ENCODE measurements at places on chromosomes 1 and 21.

GRCh38 chr1:162197041-162197531 lies 127.6 kb downstream of the NOS1AP start:
- DNase-seq = no peak

DNA sequence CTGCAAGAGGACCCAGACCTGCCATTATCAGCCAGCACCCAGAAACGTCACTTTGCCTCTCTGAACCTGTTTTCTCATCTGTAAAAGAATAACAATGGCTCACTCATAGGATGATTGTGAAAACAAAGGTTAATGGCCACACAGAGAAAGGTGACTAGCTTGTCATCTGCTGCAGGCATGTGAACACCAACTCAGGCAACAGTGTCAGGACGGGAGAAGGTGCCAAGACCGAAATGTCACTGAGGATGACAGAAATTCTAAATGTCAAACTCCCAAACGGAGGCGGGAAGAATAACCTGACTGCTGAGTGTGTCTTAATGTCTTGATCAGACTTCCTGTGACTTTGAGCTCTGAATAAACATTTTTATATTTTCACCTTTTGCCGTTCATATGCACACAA lies 10.3 kb downstream of the PADI4 start:
- no peak for DNase-seq

DNA sequence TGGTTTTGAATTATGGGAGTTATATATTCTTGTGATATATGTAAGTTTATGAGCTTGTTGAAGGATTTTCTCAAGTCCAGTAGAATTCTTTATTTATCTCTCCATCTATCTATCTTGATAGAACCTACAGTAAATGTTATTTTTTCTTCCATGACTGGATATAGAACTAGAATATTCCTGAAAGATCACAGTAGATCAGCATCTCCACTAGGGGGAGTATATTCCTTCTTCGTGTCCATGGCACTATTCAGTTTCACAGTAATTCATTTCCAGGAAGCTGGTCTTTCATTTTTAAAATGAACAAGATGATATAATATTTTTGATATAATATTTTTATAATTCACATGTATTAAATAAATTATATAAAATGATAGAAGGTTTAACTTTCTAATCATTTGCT lies 18.8 kb downstream of the TMPRSS15 start:
- DNase-seq = no peak

DNA sequence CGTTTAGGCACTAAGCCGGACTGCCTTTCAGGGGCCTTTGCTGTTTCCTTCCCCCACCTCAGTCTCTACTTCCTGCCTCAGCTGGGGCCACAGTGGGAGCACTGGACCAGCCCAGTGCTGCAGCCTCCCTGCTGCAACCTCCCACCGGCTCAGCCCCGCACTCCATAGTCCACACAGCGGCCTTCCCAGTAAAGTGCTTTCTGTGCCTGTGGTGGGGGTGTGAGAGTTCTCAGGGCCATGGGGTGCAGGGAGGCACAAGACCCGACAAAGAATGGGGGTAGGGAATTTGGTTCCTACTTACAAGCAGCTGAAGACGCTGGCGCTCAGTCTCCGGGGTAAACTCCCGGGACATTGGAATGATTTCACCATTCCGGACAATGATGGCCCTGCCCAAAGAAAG lies 3.5 kb downstream of the PPM1J start:
- no peak for DNase-seq

- DNase-seq = no peak
These were observed 8.1 kb downstream of the C1orf116 start for GRCh38 chr1:207024202-207025145.

DNA sequence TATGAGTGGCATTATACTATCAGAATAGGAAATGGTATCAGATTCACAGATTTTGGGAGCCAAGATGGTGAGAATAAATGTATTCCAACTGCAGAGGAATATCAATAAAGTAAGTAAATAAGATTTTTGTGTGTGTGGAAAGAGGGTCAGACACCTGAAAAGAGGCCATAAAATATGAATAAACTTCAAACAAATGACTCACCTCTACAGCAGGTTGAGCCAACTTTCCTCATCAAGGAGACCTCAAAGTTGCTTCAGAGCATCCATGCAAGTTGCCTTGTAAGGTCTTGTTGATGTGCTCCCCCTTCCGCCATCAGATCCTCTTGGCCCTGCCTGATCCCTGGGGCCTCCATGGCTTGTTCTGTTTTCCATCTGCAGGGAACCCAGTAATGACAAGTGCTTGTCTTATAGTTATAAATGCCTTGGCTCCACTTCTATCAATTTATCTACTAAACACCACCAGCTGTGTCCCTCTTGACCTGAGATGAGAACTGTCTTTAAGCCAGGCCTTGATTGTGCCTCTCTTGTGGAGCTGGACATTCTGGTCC lies 775.6 kb downstream of the LTN1 start:
- DNase-seq = no peak

- no peak for DNase-seq
These were observed 182.4 kb downstream of the MIS18A start for GRCh38 chr21:32096411-32096810.

- no peak for DNase-seq
These were observed 12.0 kb downstream of the PROX1 start for GRCh38 chr1:213999732-214000131.

DNA sequence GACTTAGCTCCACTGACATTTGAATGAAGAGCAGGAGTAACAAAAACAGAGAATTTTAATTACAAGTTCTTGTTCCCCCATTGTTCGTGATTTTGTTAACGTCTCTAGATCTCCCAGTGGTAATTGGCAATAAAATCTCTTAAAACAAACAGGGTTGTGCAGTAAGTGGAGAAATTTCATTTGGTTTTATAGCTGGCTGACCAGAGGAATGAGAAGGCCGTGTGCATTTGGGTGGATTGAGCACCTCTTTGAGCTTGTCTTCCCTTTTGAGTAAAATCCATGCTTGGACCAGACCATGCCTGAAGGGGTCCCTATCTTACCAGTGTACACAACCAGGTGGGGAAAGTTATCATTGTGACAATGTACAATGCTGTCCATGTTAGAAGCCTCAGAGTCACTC lies 137.8 kb downstream of the HIVEP3 start:
- no peak for DNase-seq

DNA sequence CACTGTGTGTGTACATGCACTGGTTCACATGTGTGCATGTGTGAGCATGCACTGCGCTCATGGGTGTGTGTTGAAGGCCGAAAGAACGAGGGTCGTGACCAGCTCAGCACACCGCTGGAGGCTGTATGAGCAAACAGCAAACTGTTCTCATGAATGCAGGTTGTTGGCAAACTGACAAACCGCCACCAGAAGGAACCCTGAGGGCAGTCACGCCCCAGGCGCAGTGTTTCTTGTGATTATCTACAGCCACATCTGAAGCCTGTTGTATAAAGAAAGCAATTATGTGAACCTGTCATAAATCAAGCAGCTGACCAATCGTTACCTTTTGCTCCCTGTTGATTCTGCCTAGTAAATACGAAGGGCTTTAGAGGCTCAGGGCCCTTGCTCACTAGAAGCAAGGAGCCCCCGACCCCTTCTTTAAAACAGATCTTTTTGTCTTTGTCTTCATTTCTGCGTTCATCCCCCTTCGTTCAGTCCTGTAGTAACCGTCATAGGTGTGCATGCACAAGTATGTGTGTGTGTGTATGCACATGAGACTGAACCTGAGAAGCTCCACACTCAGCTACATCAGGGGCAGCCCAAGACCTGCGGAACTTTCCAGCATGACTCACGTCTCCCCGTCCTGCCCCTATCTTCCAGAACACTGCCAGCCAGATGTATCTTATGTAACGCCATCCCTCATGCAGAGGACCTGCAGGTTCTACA lies 16.8 kb upstream of the RIPK4 start:
- no peak for DNase-seq

- DNase-seq = no peak
These were observed 14.3 kb downstream of the IER5 start for GRCh38 chr1:181102841-181103240.

GRCh38 chr1:186927884-186928283 lies 99.1 kb downstream of the PLA2G4A start:
- no peak for DNase-seq

DNA sequence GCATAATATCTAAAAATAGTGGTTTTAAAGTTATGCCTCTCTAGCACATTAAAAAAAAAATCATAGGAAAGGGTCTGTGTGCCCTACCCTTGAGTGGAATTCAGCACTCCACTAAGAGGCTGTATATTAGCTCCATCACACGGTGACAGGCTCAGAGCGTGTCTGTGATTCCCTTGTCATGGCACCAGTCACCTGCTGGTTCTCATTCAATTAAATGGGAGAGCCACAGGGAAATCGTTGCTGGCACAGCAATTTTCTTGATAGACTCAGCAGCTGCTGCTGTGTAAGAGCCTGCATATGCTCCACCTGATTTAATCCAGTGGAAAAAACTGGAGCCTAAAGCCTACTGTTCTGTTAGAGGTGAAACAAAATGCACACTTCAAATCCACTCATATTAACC lies 9.5 kb downstream of the ATP6V1G3 start:
- DNase-seq = no peak

GRCh38 chr21:41043014-41043413 lies 124.9 kb upstream of the BACE2 start:
- no peak for DNase-seq

DNA sequence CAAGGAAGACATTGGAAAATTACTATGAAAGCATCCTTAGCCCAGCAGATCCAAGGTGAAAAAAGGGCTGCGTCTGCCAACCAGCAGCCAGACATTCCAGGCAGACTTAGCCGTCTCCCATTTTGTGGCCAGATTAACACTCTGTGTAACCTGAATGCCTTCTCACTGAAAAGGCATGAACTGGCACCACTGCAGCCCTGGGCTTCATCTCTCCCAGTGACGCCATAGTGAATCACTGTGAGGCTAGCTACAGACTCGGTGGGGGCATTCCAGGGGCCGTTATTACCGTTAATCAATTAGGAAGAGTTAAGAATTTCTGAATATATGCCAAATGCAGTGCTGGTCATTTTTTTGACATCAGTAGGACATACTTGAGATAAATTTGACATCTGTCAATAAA lies 627.4 kb downstream of the LMO4 start:
- no peak for DNase-seq

- DNase-seq = no peak
These were observed 29.7 kb upstream of the MTMR11 start for GRCh38 chr1:149966405-149966804.

- no peak for DNase-seq
These were observed 2.8 kb upstream of the RAP1GAP start for GRCh38 chr1:21671915-21672314.

GRCh38 chr1:11187000-11187399 lies 2.2 kb upstream of the ANGPTL7 start:
- DNase-seq = no peak

GRCh38 chr1:185402930-185403329 lies 85.9 kb upstream of the IVNS1ABP start:
- no peak for DNase-seq

GRCh38 chr1:41681331-41682098 lies 197.0 kb upstream of the EDN2 start:
- no peak for DNase-seq

DNA sequence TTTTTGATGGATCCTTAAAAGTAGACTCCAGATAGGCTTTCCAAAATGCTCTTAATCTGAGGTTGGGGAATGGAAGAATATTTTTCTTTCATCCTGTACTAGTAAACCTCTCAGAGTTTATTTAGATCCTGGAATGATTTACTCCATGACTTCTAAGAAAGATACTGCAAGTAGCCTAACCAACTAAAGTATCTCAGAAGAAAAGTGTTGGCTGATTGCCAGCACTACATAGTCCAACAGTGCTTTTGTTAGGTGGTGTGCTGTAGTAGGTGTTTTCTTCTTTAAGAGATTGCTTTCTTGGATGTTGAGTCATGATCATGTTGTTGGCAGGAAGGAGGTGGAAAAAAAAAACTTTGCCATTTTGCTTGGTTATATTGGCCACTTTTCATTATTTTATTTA lies 119.8 kb downstream of the OSBPL9 start:
- no peak for DNase-seq

DNA sequence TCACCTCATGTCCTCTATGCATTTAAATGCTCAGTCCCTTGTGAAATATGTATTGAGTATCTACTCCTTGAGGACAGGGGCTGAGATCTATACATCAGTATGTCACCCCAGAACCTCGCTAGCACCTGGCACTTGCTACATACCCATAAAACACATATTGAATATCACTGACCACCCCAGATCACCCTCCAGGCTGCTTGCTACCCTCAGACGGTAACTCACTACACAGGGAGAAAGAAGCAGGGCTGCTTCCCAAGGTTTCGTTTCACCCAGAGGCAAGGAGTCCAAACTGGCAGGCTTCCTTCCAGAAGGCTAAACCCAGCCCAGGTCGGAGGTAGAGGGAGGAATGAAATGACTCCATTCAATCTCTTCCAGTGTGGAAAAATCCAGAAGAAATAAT lies 8.5 kb downstream of the INKA2 start:
- DNase-seq = no peak

Data from stimulated activated CD4-positive, alpha-beta T cell treated with anti-CD3 and anti-CD28 coated beads, Interleukin-12 subunit alpha, Interleukin-12 subunit beta, amount 100 ng/mL, for 24 hours (primary cell).